ENCODE measurements at places on chromosomes 13 and 19.
A peak's percentile ranks its signal among the peaks of the same experiment; 100 is the strongest.

GRCh38 chr13:59671881-59672280 lies 491.8 kb downstream of the DIAPH3 start:
- DNase-seq = no peak

DNA sequence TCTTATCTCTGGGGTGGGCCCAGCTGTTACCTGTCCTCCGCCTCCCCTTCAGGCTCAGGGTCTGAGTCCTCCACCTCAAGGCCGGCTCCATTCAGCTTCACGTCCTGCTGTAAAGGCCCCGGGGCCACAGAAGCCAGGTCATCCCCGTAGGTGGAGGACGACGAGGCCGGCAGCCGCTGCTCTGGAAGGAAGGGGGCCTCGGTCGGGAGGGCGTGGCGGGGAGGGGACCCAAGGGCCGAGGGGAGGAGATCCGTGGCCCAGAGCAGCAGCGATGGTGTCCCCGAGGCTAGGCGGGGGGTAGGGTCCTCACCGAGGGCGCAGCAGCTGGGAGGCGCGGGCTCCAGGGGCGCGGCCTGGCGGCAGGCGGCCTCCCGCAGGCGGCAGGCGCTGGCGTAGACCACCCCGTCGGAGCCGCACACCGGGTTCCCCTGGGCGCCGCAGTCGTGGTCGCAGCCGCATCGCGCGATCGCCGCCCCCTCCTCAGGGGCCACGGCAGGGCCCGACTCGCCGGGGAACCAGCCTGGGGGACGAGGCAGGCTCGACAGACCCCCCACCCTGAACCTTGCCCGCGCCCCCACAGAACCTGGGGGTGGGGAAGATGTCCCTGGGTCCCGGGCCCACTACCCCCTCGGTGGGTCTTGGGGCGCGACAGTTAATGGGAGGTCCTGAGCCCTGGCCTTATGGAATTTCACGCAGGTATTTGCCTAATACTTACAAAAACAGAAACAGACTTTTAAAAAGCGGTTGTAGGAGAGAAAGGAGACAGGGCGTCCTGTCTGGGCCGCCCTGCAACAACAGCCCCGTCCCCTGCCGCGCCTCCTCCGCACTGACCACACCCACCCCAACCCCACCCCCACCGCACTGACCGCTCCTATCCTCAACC lies 7.6 kb downstream of the F2RL3 start:
- DNase-seq = no peak

GRCh38 chr13:21852043-21852442 lies 181.2 kb downstream of the FGF9 start:
- no peak for DNase-seq

DNA sequence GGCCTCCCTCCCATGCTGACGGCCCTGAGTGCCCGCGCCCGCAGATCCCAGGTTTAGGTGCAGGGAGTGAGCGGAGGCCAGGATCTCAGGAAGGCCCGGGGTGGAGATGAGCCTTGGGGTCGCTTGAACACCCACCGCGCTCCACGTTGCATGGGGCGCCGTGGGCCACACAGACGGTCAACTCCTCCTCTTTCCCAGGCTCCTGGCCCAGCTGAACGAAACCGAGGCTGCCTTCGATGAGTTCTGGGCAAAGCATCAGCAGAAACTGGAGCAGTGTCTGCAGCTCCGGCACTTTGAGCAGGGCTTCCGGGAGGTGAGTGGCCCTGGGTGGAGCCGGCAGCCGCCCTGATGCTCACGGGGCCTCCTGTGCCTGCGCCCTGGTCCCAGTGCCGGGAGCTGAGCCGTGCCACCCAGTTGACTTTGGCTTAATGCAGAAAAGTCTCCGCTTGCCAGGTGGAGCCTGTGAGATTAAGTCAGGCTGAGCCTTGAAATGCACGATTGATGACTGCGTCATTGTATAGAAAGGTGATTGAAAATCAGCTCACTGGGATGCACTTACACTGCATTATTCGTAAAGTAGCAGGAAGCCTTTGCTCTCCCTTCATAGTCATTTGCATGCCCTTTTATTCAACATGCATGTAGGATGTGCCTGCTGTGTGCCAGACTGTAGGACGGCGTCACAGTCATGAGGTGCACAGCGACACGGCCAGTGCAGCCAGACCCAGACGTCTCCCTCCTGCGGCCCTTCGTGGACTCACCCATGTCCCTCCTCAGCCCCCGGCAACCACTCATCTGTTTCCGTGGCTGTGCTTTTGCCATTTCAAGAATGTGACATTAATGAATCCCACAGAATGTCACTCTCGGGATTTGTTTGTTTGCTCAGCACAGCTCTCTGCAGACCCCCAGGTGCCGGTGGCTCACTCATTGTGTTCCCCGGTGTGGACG lies 35.5 kb upstream of the F7 start:
- no peak for DNase-seq

GRCh38 chr19:47315125-47315821 lies 5.6 kb downstream of the C5AR1 start:
- DNase-seq = peak; percentile 89

GRCh38 chr13:25018729-25019115 lies 77.2 kb upstream of the PABPC3 start:
- peak; percentile 24 for DNase-seq

DNA sequence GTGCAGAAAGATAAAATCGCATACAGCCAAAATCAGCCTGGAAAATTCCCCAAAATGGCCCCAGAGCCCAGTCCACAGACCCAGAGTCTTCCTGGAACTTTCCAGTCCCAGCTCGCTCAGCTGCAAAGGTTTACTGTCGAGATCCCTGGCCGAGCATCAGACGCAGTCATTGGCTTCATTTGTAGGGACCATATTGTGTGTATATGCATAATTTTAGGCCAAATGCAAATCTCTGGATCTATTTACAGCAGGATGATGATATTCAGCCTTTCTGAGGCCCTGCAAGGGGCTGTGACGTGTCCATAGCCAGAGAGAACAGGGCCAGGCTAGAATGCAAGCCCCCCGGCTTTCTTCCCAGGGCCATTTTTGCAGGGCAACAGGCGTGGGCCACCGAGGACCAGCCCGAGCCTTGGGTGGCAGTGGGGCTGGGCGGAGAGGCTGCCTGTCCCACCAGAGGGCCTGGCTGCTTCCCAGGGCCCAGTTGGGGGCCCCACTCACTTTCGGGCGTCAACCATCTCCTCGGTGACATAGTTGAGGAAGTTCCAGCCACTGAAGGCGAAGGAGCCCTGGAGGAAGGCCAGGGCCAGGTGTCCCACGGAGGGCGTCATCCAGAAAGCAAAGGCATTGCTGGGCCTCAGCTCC lies 13.7 kb downstream of the SLC7A10 start:
- no peak for DNase-seq

- DNase-seq = no peak
These were observed 150.8 kb upstream of the ATXN8OS start for GRCh38 chr13:69956839-69957238.

DNA sequence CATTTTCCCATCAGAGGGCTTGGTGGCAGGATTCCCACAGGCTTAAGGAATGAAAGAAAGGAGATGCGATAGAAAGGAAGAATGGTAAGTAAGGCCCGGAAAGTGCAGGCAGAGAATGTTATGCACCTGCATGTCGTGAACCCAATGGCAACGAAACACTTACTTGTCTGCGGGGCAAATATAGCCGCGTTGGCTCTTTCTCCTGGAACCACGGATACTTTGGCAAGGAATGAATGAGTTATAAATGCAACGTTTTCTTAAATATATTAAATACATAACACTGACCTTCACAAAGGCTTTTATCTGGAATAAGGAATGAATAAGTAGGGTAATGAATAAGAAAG lies 192.1 kb downstream of the KATNAL1 start:
- DNase-seq = no peak

DNA sequence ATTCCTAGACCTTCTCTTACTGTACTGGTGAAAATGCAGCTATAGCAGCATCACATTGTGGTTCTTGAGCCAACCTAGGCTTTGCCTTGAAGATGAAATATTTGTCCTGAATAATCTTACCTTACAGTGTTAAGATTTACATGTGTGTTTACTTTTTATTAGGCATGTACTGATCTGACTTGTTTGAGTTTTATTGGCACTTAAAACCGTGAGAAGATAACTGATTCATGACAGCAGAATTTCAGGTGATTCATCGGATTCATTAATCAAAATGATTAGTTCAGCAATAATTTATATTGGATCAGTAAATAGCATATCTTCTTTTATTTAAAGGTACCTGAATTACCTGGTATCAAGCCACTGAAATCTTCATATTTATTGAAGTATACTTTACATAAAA lies 296.3 kb downstream of the KLF5 start:
- no peak for DNase-seq

GRCh38 chr19:43739439-43740235 lies 15.1 kb downstream of the SMG9 start:
- DNase-seq = no peak

DNA sequence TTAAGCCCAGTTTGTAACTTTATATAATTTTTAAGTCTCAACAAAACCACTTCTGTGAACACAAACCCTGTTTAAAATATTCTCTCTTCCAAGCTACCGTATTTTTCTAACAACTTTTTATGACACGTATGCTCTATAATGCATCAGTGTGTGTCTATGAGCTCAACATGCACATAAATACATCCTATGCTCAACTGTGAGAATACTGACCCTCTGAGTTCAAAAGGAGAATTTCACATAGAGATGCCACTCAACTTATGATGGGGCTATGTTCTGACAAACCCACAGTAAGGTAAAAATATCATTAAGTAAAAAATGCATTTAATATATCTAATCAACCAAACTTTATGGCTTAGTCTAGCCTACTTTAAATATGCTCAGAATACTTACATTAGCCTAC lies 1139.7 kb upstream of the SPRY2 start:
- DNase-seq = no peak

DNA sequence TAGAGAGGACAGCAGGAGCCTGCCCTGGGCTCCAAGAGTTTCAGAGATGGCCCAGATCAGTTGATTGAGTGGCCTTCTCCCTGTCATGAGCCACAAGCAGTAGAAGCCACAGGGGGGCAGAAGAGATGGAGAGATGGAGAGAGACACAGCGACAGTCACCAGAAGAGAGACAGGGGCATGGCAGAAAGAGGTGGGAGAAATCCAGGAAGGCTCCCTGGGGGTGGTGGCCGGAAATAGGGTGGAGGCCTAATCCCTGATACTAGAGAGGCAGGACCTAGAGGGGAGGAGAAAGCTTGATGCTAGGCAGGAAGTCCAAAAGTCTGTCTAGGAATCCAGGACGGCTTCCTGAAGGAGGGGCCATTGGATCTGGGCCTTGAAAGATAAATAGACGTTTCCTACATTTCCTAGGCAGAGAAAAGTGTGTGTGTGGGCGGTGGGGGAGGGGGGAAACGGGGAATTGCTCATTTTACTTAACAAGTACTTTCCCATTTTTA lies 9.6 kb upstream of the TPM4 start:
- DNase-seq = peak; percentile 15

DNA sequence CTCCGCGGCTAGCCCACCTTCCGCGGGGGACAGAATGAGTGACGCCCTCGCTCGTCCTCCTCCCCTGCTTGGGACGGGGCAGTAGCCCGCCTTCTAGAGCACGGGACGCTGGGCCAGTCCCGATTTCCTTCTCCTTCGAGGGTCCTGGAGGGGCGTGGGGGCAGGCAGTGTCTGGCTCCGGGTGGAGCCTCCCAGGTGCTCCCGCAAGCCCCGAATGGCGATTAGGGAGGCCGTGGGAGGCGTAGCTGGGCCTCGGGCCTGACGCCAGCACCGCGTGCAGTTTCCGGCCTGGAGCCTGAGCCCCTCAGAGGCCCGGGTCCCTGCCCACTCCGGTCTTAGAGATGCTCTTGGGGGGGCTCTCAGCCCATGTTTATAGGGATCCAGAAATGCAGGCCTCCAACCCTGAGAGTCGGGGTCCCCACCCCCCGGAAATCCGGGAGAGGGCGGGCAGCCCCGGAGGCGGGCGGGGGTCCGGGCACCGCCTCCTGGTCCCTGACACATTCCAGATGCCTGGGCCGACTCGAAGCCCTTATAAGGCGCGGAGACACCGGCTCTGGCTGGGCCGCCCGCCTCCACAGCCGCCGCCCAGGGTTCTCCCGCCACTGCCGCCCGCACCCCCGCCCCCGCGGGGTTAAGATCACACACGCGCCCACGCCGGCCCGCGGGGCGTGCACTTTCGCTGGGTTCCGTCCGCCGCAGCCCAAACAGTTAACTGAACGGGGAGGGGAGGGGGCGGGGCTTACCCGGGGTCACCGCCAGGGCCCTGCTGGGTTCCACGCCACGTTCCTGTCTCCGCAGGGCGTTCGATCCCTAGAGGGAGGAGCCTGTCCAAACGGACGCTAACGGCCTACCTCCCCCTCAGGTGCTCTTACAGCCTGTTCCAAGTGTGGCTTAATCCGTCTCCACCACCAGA lies 1.5 kb downstream of the MYADM start:
- DNase-seq = peak; percentile 13

DNA sequence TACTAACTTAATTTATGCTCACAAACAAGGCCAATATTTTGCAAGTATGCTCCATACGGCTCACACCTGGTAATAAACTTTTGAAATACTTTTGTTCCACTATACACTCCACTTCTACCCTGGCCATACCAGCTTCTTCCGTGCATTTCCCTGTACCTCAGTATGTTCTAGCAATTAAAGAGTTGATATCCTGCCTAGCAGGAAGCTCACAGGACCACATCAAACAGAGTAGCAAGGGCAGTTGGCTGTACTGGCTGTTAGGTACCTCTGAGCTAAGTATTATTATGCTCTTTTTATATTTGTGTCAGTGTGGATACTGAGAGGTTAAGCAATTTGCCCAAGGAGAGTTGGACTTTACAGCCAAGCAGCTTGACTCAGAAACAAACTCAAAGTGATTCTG lies 257.7 kb downstream of the SLITRK6 start:
- DNase-seq = no peak
